ENCODE measurements at places on chromosomes 1 and 21. TPM values are rescaled to one million over a fixed set of nuclear protein-coding genes. Genes with fewer than 3 reads are reported as not detected.

IFNAR1 gene
- total RNA-seq, result 51.9 TPM

ETV3L gene
- total RNA-seq, result not detected

CHODL gene
- total RNA-seq, result 17.5 TPM

GPR25 gene
- not detected for total RNA-seq

PSMA5 gene
- 23.9 TPM for total RNA-seq

RSPO1 gene
- total RNA-seq, result 6.0 TPM

TRIM67 gene
- 31.0 TPM for total RNA-seq

S100A7 gene
- total RNA-seq, result not detected

RNU1-2 gene
- under 0.01 TPM for total RNA-seq

PGBD5 gene
- 11.3 TPM for total RNA-seq

All from camera-type eye (tissue), 1 donor.